CD4-positive, alpha-beta T cell treated with Interleukin-15 for 4 hours (primary cell): ENCODE measurements at places on chromosomes 5 and 9.

DNA sequence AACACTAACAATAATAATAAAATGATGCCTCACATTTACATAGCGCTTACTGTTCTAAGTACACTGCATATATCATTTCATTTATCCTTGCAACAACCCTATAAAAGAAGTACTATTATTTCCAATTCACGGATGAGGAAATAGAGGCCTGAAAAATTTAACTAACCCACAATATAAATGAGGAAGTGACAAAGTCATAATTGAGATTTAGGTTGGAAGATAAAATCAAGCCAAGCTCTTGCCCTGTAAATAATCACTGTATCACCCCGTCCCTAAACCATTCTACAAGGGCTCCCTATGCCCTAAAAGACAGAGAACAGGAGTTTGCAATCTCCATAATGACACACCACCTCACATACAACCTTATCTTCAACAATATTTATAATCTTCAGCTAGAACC, 49.6 kb downstream of the STRBP start:
- no peak for DNase-seq

DNA sequence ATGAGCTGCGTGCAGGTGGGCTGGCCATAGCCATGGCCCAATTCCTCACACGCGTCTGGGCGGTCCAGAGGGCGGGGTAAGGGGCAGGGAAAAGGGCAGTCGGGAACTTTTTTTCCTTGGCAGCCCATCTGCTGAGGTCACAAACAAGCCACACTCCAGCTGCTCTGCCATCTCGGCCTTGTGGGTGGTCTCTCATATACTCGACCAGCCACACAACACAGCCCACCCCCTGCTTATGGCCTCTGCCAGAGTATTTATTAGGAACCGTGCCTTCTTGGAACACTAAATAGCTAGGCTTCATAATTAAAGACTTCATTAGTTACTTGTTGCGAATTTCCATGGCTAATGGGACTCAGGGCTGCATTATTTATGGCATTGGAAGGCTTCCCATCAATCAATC, 98.5 kb upstream of the LHFPL2 start:
- DNase-seq: no peak

GRCh38 chr9:36191290-36191645, 547 bp downstream of the CLTA start:
- DNase-seq: peak; percentile 31

GRCh38 chr9:96294159-96294545, 7.8 kb downstream of the HSD17B3 start:
- no peak for DNase-seq

DNA sequence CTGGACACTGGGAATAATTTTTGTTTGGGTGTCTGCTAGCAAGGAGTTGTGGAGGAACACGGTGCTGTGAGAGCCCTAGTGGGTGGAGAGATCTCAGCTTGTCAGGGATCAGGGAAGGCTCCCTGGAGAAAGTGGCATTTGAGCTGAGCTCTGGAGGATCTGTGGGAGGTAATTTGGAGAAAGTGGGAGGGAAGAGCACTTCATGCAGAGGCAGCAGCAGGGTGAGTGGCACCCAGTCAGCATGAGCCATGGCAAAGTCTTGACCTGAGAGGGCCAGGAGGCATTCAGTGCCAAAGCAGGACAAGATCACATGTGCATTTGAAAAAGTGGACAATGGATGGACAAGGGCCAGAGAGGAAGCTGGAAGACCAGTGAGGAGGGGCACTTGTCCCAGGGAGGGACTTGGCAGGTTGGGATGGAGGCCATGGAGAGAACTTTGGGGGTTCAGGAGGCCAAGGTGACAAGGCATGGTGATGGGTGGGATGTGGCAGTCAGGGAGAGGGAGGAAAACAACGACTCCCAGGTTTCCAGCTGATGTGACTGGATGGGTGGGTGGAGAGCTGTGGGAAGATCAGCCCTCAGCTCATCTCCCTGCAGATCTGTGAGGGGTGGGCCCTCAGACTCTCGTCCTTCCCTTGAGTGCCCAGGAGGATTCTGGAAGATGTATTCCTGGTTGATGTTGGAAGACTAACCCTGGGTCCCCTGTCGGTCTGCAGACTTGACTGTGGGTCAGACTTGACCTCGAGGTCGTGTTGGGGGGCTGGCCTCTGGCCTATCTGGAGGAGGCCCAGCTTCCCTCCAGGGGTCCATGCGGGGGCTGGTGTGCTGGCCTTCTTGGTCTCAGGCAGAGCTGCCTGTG, 68.9 kb upstream of the PITX1 start:
- no peak for DNase-seq

- no peak for DNase-seq
These were observed 89.2 kb upstream of the PTCH1 start for GRCh38 chr9:95605816-95606488.

DNA sequence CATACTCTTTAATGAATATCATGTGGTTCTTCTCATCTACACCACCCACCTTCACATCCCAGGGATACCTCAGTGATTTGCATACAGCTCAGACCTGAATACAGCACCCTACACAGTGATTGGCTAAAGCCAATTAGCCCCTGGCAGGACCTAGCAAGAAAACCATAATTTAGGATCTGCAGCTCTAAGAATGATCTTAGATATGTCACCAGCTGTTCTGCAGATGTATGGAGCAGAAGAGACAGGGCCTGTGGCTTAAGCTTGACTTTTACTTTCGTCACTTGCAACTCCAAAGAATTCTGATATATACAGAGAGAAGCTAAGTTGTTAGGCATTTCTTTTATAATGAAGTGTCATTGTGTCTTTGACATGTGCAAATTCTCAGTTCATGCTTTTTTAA, 483.2 kb upstream of the C9orf72 start:
- no peak for DNase-seq
